Right renal pelvis (tissue), 4 donors: ENCODE measurements at places on chromosomes 7 and 10. TPM values are rescaled to one million over a fixed set of nuclear protein-coding genes. Genes with fewer than 3 reads are reported as not detected.

GPR15LG gene
- polyA plus RNA-seq: 0.18 TPM

DNA sequence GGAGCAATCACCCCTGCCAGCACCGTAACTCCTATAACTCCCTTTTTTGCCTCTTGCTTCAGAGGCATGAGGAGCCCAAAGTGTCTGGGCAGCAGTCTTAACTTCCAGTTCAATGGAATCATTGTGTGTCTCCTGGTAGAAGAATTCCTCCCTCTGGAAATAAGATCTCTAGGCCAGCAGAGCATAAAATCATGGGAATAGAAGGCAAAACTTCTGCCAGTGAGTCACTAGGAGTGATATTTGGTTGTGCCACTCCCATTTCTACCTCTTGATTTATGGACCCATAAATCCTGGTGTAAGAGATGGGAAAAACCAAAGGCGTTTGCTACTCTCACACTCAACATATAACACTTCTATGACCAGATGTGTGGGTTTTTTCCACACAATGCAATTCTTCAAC, 104.9 kb upstream of the FAM180A start:
- no peak for DNase-seq

TBC1D12 gene
- polyA plus RNA-seq: 23.6 TPM

GRCh38 chr7:44973610-44974401, 5.0 kb downstream of the MYO1G start:
- no peak for DNase-seq

- DNase-seq: no peak
Measured at GRCh38 chr7:99447943-99448342, 9.2 kb downstream of the CPSF4 start.

GSAP gene
- 7.8 TPM for polyA plus RNA-seq

DNA sequence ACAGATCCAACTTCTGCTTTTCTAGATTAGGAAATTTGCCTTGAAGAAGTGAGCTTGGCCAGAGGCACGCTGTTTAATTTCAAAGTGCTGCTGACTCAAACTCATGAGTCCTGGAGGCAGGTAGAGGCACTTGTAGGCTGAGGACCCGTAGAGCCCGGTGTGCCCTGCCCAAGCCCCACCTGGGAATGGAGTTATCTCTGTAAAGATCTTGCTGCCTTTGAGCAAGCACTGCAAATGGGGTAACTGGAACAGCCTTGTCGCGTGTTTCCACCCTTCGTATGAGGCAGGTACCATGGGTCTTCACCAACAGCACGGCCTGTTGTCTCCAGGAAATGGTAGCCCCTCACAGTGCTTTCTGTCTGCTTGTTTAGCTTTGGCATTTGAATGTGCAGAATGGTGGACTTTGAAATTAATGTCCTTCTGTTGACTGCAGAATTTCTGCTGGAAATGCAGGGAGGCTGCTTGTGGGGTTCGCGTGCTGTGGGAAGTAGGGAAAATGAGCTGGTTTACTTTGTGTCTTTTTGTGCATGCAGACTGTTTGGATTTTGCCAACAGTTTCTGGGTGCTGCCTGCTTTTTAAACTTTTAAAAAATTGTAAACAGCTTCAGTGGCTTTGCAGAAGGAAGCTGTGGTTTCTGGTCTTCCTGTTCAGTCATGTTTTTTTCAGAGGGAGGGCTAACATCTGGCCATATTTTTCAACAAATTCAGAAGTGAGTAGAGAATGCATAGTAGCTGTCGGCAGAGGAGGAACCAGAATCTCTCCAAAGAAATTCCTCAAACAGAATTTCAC, 27.2 kb downstream of the CCM2 start:
- DNase-seq: no peak

DNA sequence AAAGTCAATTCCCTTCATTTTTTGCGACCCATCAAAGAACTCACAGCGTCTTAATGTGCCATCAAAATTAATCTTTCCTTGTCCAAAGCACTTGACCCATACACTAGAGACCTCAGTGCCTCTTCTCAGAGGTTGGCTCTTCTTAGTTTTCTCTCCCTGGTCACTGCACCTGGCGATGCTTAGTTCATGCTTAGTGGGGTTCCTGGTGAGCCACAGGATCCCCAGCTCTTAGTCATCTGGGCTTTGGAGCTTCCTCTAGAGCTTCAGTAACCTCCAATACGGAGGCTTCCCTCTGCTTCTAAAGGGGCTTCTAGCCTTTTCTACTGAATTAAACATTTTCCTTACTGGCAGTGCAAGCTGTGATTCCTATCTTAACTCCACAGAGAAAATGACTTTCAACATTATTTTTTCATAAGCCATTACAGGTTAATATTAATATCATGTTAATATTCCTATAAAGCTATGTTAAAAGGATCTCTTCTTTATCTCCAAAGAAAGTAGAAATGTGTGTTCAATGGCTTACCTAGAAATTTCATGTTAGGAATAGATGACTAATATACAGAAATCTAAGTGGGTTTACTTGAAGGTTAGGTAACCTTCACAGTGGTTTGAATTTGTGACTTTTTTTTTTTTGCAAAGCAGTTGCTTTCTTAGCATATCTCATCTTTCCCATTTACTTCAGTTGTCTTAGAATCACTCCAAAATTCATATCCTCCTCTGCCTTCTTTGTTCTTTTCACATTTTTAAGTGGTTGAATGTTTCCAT, 295.2 kb downstream of the CAMK1D start:
- DNase-seq: no peak

GRCh38 chr7:43884209-43884608, 14.9 kb upstream of the MRPS24 start:
- DNase-seq: no peak

DNA sequence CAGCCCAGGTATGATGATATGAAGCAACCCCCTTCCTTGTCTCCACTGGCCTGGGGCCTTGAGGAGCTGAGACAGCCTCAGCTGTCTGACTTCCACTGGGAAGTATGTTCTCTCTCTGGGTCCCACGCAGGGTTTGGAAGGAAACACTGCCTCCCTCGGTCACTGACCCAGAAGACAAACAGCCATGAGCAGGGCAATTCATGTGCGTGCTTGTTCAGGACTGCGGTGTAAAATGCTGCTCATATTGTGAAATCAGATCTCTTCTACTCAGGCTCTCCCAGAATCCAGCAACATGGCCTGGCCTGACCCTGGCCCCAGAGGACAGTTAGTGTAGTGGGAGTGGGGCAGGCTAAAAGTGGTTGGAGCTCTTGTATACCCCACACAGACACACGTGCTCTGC, 2.8 kb downstream of the CLCN1 start:
- no peak for DNase-seq

PAX2 gene
- polyA plus RNA-seq: 184 TPM

COL13A1 gene
- polyA plus RNA-seq: 24.8 TPM

GRCh38 chr7:66741710-66742049, 1.1 kb downstream of the RABGEF1 start:
- no peak for DNase-seq

- no peak for DNase-seq
Measured at GRCh38 chr7:1899196-1899595, 229.1 kb downstream of the ELFN1 start.

DNA sequence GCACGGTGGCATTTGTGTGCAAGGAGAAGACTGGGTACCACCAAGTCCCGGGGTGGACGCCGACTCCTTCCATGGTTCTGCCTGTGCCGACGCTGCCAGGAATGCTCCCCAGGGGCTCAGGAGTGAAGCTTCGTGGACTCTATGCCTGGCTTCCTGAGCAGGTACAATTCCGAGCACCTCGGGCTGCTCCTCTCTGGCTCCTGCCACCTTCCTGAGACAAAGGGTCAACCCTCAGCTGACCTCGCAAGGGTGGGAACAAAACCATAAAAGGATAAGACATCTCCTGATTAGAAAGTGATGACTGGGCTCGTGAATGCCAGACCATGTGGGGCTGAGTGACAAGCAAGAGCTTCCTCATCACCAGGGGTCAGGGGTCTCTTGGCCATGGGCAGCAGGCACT, 31.8 kb downstream of the CALML3 start:
- no peak for DNase-seq

TDRD1 gene
- not detected for polyA plus RNA-seq

SPOCK2 gene
- 163 TPM for polyA plus RNA-seq

ZNF12 gene
- polyA plus RNA-seq: 44.5 TPM

GRCh38 chr10:24579448-24579847, 144.2 kb downstream of the ARHGAP21 start:
- DNase-seq: no peak

GRCh38 chr10:90394311-90394710, 463.5 kb downstream of the HTR7 start:
- no peak for DNase-seq

TMEM176B gene
- 94.7 TPM for polyA plus RNA-seq

GRCh38 chr7:117381362-117381761, 45.9 kb downstream of the ASZ1 start:
- no peak for DNase-seq
